ENCODE measurements at places on chromosomes 6 and 20.

GRCh38 chr20:16393836-16394235 is 179.4 kb downstream of the KIF16B start:
- DNase-seq: no peak

DNA sequence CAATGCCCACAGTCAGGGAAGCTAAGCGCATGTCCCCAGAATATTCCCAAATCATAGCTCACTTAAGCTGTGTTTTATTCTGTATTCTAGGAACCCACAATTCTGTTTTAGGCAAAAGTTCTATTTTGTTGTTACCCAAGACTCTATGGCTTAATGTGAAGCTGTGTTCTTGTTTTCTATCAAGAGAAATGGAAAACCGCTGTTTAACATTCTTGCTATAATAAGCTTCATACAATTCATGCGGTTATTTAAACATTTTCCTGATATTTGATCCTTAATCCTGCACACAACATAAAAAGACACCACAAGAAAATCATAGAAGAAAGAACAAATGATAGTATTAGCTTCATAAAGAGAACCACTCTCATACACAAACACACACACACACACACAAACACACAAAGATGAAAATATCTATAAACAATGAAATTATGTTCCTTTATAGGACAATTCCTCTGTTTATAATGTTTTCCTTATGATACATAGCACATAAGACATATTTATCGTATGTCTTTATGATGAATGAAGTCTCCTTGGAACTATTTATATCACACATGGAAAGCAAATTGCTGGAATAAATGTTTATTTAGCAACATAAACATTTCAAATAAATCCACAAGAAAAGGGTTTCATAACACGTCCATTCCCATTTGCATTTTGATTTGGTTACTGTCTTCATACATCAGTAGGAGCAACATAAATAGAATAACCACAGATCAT is 16.4 kb upstream of the COL21A1 start:
- no peak for DNase-seq

GRCh38 chr6:150894935-150895552 is 29.5 kb downstream of the MTHFD1L start:
- no peak for DNase-seq

GRCh38 chr6:165184192-165184979 is 125.0 kb downstream of the C6orf118 start:
- DNase-seq: no peak

DNA sequence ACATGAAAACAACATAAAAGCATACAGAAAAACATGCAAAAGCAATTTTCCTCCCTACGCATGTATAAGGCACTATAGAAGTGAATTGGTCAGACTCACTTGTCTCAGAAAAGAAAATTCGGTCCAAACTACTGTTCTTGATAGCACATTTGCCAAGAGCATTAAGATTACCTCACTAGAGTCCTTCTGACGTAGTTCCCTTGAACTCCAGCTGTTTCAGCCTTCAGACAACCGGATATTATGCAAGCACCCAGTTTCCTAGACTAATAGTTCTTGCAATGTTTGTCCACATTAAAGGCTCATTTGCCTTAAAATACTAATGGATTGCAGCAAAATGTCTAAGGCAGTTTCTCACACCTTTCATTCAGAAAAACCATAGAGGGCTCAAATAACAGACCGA is 2.5 kb upstream of the CASS4 start:
- DNase-seq: no peak

GRCh38 chr6:45759472-45759810 is 256.2 kb downstream of the CLIC5 start:
- DNase-seq: no peak

DNA sequence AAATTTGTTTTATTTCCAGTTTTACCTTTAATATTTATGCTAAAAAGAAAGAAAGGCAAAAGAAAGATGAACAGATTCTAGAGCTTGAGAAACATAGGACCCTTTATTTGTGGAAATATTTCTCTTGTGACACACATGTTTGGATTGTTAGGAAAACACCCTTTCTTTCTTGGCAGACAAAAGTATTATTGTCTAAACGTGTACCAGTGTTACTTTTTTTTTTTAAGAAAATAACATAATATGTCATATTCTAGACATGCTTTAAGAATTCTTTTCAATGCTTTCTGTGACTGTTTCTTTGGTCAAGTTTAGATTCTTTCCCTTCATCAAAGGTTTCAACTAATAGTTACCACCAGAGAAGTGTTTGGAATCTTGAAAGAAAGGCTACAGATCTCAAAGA is 183.4 kb upstream of the CNR1 start:
- no peak for DNase-seq

GRCh38 chr20:47610247-47610944 is 108.7 kb downstream of the NCOA3 start:
- DNase-seq: no peak

DNA sequence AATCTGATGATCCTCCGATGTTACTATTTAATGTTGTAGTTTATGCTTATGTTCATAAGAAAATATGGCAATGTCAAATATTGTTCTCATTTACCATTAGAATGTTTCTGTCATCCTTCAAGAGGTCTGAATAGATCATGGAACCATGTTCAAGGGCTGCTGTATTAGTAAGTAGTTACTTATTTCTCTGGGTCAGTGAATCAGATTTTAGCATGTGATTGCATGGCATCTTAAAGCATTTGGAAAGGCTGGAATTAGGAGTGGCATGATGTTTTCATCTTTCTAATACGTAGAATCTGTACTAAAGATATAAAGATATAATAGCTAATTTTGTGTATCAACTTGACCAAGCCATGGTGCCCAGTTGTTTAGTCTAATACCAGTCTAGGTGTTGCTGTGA is 40.5 kb upstream of the NKX2-4 start:
- DNase-seq: no peak

DNA sequence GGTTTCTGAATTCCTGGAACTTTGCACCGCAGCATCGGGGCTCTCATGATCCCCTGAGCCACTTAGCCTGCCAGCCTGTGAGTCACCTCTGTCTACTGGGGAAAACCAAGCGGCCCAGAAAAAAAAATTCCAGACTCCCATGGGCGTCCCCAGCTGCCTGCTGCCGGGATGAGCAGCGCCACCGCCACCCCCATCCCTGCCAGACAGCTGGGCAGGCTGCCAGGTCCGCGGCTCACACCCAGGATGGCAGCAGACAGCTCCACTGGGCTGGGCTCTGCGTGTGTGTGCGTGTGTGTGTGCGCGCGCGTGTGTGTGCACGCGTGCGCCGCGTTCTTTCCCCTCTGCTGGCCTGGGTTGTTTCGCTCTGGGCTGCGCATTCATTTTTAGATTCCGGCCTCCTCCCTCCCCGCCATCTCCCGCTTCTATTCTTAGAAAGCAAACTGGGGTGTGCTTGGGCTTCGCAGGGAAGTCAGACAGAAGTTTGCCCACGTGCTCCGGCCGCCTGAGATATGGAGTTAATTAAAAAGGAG is 38.9 kb upstream of the PMEPA1 start:
- peak; percentile 31 for DNase-seq

GRCh38 chr6:138596591-138596990 is 97.3 kb upstream of the NHSL1 start:
- DNase-seq: no peak

DNA sequence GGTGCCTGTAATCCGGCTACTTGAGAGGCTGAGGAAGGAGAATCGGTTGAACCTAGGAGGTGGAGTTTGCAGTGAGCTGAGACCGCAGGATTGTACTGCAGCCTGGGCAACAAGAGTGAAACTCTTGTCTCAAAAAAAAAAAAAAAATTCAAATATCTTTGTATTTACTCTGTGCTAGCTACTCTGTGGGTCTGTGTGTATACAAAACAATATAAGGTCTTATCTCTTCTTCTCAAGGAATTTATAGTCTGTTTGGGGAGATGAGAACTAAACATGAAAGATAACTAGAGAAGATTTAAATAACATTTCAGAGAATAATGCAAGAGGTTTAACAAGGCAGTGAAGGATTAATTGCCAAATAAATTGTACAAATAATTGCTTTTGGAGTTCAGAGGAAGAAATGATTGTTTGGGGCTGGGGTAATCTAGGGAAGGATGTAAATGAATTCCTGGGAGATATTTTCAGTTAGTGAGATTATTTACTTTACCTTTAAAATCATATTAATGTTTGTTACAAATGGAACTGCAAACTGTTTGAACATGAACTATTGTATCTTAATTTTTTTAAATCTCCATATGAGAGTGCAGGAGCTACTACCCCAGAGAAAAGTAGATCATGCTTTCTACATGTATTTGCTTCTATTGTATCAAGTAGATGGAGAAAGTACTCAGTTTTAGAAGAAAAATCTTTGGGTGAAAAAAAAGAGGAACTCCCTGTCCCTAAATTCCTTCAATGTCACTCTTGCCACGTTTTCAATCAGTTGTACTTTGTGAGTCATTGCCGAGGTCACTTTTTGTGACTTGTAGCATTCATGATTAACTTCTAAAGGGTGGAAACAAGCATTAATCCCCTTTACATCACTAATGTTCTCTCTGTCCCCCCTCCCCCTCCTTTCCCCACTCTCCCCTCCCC is 39.0 kb downstream of the NCOA3 start:
- no peak for DNase-seq

DNA sequence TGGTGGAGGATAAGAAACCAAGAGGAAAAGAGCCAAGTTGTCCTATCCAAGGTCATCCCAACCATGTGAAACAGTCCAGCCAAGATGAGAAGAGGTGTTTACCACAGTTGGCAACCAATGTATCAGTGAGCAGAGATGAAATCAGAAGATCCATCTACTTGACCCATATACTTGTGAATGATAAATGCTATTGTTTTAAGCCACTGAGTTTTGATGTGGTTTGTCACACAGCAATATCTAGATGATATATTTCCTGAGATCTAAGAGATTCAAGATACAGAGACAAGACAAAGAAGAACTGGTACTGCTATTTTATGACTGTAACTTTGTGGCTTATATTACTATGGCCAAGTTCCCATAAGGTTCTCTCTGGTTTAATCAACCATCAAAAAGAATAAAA is 721.2 kb downstream of the MAFB start:
- no peak for DNase-seq

- peak; percentile 55 for DNase-seq
Observed at GRCh38 chr6:31042806-31043205, 32.5 kb downstream of the MUC22 start.

DNA sequence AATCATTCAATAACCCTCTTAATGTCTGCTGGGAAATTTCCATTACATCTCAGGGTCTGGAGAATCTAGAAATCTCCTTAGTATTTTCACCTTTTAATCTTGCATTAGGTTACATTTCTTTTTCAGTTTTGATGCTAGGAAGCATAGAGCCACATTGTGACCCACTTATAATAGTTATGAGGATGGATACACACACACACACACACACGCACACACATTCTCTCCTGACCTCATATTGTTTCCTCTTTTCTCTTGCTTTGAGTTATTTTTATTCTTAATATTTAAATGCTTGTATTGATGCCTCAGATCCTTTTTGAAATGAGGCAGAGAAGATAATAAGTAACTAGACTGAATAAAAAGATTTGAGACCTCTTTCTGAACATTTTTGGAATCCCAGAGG is 128.4 kb downstream of the KLHL32 start:
- no peak for DNase-seq

DNA sequence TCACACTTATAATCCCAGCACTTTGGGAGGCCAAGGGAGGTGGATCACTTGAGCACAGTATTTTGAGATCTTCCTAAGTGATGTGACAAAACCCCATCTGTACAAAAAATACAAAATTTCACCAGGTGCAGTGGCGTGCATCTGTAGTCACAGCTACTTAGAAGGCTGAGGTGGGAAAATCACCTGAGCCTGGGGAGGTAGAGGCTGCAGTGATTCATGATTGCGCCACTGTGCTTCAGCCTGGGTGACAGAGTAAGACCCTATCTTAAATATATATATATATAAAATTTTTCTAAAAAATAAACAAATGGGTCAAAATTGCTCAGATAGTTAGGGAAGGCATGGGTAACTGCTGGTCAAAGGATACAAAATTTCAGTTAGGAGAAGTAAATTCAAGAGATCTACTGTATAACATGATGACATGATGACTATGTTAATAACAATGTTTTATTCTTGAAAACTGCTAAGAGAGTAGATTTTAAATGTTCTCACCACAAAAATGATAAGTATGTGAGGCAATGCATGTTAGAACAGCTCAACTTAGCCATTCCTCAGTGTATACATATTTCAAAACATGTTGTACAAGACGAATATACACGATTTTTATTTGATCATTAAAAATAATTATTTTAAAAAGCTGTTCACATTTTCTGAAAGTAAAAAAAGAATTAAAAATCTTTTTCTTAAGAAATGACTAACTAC is 24.4 kb downstream of the TBC1D32 start:
- DNase-seq: no peak

GRCh38 chr6:5333658-5334057 is 72.3 kb downstream of the FARS2 start:
- DNase-seq: no peak

DNA sequence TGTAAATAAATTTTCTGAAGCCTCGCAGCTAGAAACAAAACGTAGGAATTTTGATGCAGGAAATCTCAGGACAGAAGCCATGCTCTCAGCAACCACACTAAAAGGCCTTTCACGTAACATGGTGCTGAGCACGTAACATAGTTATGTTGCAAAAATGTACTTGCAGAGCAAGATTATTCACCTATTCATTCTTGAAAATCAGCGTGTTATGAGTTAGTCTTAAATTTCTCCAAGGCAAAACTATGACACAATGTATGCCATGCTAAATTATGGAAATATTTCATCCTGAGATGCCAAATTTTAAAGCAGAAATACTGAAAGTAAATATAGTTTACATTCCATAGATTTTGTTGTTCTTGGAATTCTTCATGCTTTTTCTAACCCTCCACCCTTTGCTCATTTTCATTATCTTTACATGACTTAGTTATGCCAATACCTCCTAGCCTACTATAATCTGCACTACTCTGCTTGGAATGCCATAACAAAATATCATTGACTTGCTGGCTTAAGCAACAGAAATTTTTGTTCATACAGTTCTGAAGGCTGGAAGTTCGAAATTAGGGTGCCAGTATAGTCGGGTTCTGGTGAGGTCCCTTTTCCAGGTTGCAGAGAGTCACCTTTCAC is 179.8 kb upstream of the BMP5 start:
- DNase-seq: no peak

DNA sequence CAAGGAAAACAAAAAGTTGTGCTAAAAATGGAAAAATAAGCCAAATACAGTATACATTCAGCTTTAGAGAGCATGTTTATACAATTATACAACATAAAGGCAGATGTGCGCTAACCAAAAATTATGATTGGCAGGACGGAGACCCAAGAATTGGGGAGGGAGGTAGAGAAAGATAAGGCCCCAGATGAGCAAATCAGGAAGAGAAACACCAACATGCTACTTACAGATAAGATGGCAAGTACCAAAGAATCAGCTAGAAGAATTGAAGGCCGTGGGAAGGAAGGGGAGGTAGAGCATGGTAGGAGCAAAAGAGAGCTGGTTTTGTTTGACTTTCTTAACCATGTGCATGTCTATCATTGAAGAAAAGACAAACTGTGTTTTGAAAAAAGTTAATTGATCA is 45.4 kb downstream of the PRND start:
- DNase-seq: no peak

DNA sequence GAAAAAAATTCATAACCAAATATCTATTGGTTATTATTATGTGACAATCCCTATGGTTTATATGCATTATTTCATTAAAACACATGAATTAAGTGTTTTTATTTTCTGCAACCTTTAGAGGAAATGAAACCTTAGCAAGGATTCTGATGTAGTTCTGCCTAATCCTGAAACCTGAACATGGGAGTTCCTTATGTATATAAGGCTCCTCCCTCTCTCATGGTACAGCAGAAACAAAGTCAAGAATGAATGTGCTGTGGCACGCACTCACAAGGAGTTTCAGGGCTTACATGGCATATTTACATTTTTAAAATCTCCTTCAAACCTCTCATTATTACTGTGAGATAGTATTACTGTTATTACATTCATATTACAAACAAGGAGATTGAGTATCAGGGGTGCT is 426.4 kb upstream of the CITED2 start:
- DNase-seq: no peak

- peak; percentile 63 for DNase-seq
Observed at GRCh38 chr6:30722280-30723112, 2.3 kb downstream of the TUBB start.
